Stimulated activated CD4-positive, alpha-beta T cell treated with anti-CD3 and anti-CD28 coated beads, TNF-alpha, amount 100 ng/mL, for 1 hour (primary cell): ENCODE measurements at places on chromosomes 5 and 9.

DNA sequence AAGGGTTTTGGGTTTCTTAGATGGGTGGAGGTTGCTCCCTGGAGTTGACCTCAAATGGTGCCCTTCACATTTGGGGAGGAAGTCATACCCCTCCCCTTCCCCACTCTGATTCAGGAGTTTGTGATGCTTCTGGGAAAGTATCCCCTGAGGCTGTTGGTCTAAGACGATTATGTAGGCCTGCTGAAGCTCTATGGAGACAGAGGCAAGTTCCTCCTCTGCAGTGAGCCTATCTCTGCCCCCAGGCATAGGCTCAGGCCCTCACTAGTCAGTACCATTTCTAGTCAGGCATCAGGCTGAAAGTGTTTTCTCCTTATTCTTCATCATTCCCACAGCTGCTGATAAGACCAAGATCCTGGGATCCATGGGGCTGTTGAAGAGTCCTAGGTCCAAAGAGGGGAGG lies 271.6 kb upstream of the NUDT12 start:
- DNase-seq = no peak

GRCh38 chr9:91207729-91208418 lies 153.8 kb downstream of the AUH start:
- DNase-seq = no peak

GRCh38 chr5:126053630-126054029 lies 369.6 kb upstream of the GRAMD2B start:
- DNase-seq = no peak

GRCh38 chr5:97836816-97837215 lies 653.8 kb upstream of the RIOK2 start:
- DNase-seq = no peak

GRCh38 chr5:94268226-94268625 lies 350.2 kb downstream of the KIAA0825 start:
- no peak for DNase-seq

DNA sequence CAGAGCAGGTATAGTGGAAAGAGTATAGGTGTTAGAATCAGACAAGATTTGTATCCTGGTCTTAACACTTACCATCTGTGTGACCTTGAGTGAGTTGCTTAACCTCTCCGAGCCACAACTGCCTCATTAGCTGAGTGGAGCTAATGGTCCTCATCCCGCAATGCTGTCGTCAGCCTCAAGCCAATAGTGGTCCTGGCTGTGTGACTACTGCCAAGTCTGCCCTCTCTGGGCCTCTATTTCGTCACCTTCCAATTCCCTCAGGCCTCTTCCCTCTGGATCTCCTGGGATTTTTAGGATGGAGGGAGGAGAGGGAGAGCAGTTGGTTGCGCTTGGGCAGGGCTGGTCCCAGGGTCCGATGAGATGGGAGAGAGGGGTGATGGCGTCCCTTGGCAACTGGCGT lies 41.6 kb downstream of the STOM start:
- no peak for DNase-seq

DNA sequence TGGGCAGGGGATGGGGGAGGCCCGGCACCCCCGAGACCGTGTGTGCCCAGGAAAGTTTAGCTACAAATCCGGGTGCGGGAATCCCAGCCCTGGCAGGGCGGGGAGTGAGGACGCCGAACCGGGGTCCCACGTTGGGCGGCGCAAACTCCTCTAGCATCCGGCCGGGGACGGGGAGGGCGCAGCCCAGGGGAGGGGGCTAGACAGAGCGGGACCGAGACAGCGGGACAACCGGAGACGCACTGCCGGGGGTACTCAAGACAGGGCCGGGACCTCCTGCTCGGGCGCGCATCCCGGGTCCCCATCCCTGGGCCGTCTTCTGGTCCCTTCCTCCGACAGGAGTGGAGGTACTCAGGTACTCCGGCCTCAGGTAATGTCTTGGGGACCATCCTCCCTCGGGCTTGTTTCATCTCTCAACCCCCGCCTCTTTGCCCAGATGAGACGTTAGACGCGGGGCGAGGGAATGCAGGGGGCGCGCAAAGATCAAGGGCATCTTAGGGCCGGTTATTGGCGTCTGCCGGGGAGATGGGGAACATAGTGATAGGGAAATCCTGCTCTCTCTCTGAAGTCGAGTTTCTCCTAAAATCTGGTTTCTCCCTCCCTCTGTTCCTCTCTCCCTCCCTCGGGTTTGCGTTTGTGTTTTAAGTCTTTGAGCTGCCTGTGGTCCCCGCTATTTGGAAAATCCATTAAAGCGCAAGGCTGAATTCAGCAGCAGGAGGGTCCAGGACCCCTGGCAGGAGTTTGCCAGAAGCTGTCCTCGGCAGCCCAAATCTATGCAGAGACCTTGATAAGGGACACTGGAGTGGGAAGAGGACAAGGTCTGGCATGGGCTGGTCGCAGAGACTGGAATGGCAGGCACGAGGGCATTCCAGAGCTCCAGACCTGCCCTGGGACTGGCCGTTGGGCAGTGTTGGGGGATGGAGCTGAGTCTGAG lies 815 bp downstream of the PDZD2 start:
- peak; percentile 2 for DNase-seq

GRCh38 chr5:106759581-106759980 lies 911.2 kb downstream of the EFNA5 start:
- DNase-seq = no peak

GRCh38 chr5:138824924-138825863 lies 49.9 kb downstream of the LRRTM2 start:
- no peak for DNase-seq

DNA sequence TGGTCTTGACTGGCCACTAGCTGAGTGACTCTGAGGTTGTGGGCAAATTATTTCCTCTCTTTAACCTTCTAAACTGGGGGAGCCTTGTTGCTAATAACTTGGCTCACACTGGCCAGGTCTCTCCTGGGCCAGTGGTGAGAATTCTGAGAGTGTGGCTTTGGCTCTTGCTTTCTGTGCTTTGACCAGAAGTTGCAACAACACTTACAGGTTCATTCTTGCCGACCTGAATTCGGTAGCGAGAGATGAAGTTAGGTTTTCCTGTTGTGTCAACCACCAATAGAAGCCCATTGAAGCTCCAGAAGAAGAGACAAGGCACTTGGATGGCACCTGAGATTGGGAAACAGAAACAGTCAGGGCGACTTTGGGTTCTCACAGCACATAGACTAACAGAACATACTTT lies 19.8 kb downstream of the FAXDC2 start:
- DNase-seq = no peak

DNA sequence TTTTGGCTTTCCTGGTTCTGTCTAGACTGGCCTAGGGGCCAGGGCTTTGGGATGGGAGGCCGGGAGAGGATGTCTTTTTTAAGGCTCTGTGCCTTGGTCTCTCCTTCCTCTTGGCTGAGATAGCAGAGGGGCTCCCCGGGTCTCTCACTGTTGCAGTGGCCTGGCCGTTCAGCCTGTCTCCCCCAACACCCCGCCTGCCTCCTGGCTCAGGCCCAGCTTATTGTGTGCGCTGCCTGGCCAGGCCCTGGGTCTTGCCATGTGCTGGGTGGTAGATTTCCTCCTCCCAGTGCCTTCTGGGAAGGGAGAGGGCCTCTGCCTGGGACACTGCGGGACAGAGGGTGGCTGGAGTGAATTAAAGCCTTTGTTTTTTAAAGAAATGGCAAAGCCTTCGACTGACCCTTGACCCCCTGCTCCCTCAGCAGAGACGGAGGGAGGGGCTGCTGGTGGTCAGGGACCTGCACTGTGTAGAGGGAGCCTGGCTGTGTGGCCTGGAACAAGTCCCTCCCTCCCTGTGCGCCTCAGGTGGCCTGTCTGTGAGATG lies 11.1 kb downstream of the FPGS start:
- DNase-seq = no peak

- no peak for DNase-seq
These were observed 383.7 kb upstream of the POU5F2 start for GRCh38 chr5:94125107-94125506.

DNA sequence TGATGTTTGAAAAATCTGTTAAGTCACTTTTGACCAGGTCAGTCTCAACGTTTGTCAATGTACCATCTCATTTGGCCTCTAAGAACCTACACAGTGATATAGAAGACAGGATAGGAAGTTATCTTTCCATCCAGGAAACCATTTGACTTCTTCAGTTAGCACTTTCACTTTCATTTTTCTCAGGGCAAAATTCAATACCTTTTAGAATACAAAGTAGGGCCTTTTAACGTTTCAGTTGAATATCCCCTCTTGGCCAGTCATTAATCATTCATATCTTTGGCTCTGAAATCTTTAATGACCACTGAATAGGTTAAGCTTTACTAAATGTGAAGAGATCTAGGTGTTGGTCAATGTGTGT lies 101.1 kb upstream of the GNAQ start:
- no peak for DNase-seq

DNA sequence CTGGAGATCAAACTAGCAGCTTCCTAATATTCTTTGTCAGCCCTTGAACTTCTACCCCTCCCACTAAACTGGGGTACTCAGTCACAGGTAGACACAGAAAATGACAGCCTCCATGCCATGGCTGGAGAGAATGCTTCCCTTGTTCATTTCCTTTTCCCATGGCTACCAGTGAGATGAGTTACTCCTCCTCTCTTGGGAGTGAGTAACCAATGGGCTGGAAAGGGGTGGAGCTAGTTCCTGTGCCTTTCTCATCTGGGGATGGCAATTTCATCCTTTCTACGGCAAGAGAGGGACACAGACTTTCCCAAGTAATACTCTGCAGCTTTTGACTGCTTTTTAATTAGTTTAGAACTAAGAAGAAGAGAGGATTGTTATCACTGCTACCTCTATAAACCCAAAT lies 1045.6 kb upstream of the WWC1 start:
- no peak for DNase-seq

DNA sequence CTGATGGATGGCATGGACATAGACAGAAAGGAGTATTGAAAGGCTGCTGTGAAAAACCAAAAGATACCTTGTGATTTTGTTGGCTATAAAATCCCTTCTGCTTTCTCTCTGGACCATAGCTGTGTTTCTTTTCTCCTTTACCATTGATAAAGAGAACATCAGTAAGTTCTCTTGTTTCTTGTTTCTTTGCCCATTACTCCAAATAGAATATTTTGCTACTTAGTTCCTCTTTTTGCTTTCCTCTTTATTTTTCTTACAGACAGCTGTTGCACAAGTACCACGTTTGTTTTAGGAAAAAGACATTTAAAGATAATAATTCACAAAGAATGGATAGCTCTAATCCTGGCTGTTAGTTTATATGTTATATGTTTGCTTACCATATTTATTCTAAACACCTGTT lies 1129.2 kb downstream of the DTWD2 start:
- DNase-seq = no peak

DNA sequence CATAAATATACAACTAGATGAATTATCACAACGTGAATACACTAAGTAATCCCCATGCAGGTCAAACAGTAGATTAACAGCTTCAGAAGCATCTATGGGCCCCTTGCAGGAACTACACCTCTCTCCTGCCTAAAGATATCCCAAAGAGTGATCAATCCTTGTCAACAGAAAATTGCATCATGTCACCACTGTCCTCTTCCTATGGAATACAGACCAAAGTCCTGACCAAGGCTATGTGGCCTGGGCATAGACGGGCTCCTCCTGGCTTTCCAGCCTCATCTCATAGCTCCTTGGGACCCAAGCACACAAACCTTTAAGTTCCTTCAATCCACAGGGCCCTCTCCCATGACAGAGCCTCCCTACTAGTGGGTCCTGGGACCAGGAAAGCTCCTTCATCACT lies 25.3 kb downstream of the NIPAL4 start:
- DNase-seq = no peak

GRCh38 chr5:140202078-140202477 lies 27.1 kb downstream of the CYSTM1 start:
- no peak for DNase-seq

GRCh38 chr5:81283976-81284375 lies 17.4 kb upstream of the ZCCHC9 start:
- no peak for DNase-seq

DNA sequence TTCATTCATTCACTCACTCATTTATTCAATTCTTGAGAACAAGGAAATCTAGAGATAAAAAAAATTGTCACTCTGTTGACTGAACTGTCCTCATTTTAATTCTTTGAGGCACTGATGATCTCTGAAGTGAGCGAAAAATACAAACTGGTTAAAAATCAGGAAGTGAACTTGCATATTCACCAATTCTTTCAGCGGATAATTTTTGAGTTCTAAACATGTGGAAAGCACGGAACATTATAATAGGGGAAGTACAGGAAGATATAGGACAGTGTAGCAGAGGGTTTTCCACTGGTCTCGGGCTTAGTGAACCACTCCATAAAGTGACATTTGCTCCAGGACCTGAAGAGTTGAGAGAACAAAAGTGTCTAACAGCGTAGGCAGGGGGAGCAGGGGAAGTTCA lies 169.5 kb downstream of the TLR4 start:
- DNase-seq = no peak

GRCh38 chr5:77224672-77225355 lies 14.3 kb downstream of the PDE8B start:
- no peak for DNase-seq

GRCh38 chr5:53166183-53166495 lies 56.6 kb upstream of the MOCS2 start:
- no peak for DNase-seq

DNA sequence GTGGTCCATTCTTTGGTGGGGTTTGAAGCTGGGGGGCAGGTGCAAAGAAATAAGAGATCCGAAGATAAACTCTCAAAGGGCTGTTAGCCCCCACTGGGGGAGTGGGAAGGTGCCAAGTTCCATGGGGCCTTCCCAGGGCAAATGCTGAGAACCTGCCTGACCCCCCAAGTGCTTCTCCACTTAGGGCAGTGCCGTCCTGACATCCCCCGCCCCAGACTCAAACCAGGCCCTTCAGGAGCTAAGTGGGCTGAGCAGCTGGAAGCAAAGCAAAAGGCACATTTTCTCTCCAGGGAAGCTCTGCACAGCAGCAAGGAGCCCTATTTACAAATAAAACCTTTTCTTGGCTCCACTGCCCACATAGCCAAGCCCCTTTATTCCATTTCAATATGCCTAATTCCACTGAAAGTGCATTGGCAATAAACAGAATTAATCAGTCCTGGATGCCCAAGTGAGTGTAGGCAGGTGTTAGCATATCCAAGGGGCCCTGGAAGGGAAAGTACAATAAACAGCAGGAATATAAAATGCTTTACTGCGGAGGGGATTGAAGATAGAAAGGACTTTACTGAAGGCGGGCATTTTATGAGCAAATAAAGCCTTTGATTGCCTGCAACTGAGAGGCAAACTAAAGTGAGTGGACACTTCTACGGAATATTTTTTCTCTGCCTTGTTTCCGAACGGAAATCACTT lies 44.6 kb downstream of the WHRN start:
- DNase-seq = no peak

- no peak for DNase-seq
These were observed 59.7 kb upstream of the GARNL3 start for GRCh38 chr9:127204771-127205470.

GRCh38 chr5:133065471-133065870 lies 13.7 kb downstream of the HSPA4 start:
- no peak for DNase-seq
